HCEC 1CT (cell line): ENCODE measurements at places on chromosomes 1 and 21.

DNA sequence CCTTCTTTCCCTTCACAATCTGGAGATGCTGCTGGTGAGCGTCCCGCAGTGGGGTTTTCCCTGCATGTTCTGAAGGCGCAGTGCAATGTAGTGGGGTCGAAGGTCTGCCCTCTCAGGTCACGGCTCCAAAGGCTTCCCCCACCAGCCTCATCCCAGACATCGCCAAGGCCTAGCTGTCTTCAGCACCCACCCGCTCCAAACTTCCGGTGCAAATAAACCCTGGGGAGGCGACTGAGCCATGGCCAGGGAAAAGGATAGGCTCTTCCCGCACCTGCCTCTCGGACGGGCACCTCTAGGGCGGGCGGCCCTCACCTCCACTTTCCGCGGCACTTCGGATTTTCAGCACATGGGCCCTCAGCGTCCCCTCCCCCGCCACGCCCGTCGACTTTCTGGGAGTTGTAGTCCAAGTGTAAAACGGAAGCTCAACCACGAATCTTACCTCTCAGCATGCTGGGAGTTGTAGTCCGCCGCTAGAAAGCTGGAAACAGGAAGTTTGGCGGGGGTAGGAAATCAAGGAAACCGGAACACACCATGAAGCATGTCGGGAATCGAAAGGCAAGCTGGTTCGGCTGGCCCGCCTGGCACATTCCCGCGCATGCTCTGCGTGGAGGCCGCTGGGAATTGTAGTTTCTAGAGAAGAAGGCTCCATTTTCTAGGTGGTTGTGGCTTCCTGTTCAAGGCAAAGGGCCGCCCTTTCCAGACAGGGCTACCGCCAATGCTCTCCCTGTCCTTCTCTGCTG, at the start of gene MRPL24:
MRPL24 (minus strand) TSS at position 348 of the 740 bp plus-strand sequence. CDS start 2,384 bp downstream, outside the sequence.
- DNase-seq = peak; percentile 100

- no peak for DNase-seq
These were observed 251.8 kb upstream of the FGGY start for GRCh38 chr1:59045137-59045536.

DNA sequence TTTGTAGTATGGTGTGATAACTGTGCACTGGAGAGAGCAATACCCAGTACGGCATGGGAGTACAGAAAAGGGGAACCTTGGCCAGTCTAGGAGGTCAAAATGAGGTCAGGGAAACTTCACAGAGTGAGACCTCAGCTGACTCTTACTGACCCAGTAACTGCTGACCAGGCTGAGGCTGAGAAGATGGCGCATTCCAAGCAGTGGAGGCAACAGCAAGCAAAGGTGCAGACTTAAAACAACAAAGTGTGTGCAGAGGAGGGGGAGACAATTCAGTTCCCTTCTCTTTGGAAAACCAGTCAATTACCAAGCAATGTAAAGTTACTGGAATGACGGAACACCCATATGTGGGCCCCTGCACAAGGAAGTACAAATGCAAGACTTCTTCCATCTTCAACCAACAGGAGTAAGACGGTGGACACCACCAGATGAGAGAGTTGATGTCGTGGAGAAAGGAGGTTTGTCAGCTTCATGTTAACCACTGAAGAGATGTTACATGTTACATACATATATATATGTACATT, 54.6 kb upstream of the PRDX6 start:
- DNase-seq = no peak

DNA sequence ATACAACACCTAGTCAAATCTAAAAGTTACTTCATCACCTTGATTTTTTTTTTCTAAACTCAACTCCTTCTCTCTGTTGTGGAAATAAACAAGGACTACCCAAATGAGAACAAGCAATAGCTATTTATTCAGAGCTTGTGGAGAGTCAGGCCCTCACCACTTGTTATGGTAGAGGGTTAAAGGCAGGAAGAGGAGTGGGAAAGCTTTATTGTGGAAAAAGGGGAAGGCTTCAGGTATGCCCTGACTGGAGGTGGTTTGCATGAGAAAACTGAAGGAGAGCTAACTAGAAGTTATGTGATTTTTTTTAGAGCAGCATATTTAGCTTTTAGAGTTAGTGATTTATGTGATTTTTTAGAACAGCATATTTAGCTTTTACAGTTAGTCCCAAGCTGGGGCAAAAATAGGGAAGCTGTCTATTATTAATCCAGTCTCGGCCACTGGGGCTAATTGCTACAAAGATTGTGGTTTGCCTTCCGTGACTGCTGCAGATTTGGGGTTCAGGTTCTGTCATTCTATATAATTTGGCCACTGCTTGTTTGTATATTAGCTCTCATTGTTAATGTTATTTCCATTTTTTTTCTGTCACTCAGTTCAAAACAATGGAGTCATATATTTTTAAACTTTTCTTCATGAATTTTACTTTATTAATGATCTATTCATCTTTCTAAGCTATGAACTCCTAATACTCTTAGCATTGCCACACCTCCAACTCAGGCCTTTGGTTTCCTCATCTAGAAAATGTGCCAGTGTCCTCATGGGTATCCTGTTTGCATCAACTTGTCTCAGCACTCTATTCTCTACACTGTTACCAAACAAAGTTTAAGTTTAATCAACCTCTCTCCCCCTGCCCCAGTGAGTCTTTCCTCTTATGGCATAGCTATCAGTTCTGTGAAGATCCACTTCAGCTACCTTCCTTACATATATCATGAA, 713.0 kb downstream of the BRINP3 start:
- no peak for DNase-seq

- no peak for DNase-seq
These were observed 238.4 kb downstream of the GPATCH2 start for GRCh38 chr1:217392441-217392840.

- no peak for DNase-seq
These were observed 40.4 kb upstream of the LRRC7 start for GRCh38 chr1:69527273-69527672.

GRCh38 chr1:45542591-45542990, 8.0 kb upstream of the AKR1A1 start:
- DNase-seq = no peak

DNA sequence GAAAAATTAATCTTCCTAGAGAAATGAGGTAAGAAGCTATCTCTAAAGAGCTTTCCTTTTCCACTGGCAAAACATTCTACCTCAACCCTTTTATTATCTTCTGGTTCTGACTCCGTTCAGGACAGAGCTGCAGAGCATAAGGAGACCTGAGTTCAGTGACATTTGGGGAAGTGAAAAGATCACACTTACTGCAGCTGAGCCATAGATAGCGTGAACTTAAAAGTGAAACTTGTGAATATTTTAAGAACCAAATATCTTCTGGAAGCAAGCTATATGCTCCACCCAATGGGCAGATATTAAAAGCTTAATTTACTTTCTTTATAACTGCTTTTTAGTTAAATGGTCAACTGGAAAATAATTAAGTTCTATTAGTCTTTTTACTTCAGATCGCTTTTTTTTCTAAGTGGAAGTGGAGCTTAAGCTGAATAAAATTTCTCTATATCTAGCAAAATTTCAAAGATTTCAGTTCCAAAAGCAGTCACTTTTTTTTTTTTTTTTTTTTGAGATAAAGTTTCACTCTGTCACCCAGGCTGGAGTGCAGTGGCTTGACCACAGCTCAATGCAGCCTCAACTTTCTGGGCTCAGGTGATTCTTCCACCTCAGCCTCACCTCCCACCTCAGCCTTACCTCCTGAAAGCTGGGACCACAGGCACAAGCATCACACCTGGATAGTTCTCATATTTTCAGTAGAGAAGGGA, 11.9 kb downstream of the PTPN22 start:
- DNase-seq = no peak

GRCh38 chr21:35284199-35284598, 235.1 kb upstream of the RUNX1 start:
- no peak for DNase-seq

- no peak for DNase-seq
These were observed 612.9 kb downstream of the PTPRU start for GRCh38 chr1:29849038-29849750.

GRCh38 chr1:104266612-104267011, 516.9 kb downstream of the AMY1C start:
- no peak for DNase-seq

GRCh38 chr1:214574598-214575411, 23.4 kb upstream of the PTPN14 start:
- no peak for DNase-seq

DNA sequence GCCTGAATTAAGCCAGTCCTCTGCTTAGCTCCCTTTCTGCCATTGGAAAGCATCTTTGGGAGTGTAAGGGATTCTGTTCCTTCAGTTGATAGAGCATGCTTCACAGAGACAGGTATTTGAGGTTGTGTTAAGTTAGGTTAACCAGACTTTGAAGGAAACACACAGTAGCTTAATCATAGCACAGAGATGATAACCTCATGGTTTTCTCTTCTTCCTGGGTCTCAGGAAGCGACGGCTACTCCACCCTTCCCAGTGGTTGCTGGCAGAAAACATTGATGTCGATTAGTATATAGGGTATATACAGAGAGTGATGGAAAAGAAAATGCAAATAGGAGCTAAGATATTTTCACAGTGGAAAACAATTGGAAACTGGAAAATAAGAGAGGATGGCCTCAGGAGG, 42.0 kb downstream of the S1PR1 start:
- DNase-seq = no peak

DNA sequence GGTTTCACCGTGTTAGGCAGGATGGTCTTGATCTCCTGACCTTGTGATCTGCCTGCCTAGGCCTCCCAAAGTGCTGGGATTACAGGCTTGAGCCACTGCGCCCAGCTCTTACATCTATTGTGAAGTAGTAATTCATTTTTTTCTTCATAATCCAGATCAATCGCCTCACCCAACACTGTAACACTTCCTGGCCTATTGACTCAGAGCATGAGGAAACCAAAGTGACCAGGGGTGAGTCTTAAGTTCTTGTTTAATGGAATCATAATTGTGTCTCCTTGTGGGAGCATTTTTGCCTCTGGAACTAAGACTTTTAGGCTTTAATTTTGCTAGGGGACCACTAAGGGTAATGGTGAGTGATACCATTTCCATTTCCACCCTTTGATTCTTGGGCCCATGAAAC, 27.4 kb downstream of the TNFSF18 start:
- DNase-seq = peak; percentile 39

- DNase-seq = no peak
These were observed 41.7 kb downstream of the EIF2D start for GRCh38 chr1:206570529-206570928.

- no peak for DNase-seq
These were observed 173.9 kb downstream of the HHIPL2 start for GRCh38 chr1:222373831-222374602.

DNA sequence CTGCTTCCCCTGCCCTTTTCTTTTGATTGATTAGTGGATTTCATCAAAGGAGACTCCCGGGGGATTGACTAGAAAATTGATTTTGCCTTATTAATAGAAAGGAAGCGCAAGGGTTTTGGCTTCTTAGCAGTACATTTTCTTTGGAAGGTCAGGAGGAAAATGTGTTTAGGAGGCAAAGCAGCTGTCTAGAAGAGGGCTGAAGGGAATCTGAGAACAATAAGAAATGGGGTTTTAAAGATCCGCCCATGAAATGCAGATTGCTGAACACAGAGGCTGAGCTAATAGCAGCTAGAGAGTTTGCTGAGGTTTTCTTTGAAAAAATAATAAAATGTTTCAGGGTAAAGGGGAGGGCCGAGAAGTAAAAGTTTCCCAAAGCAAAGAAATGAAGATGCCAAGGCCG, 4.9 kb downstream of the SERTAD4 start:
- no peak for DNase-seq

DNA sequence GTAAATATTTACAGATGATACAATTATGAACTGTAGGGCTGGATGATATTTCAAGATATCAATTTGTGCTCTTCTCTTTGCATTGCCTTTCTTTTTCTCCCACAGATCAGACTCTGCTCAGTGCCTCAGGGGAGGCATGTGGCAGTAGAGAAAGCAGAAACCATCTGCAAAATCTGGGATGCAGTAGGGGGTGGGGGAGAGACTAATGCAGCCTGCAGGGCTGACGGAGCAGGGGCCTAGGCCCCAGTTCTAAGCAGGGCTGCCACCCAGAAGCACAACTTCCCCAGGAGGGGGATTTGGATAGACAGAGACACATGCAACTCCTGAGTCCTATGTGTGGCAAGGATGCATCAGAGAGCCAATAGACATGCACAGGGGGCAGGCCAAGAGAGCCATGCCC, 511.6 kb downstream of the SMYD3 start:
- no peak for DNase-seq

GRCh38 chr1:90579212-90579802, 137.8 kb downstream of the BARHL2 start:
- peak; percentile 34 for DNase-seq

- DNase-seq = no peak
These were observed 80.7 kb upstream of the CHODL start for GRCh38 chr21:18163956-18164355.
